ENCODE measurements at places on chromosomes 12 and 14.

DNA sequence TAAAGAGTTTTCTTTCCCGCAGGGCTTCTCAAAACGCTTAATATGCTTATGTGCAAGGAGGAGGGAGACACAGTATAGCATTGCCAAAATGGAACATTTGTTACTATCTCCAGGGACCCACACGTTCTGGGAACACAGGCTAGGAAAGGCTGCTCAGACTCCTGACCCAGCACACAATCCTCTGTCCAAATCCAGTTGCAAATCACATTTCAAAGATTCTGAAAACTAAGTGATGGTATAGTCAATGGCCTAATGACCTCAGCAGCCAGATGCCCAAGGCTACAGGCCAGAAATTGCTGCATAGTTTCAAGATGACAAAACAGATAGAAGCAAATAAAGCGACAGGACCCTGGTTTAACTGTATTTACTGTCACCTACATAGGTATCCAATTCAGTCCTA is 97.0 kb upstream of the GRIP1 start:
- no peak for DNase-seq

DNA sequence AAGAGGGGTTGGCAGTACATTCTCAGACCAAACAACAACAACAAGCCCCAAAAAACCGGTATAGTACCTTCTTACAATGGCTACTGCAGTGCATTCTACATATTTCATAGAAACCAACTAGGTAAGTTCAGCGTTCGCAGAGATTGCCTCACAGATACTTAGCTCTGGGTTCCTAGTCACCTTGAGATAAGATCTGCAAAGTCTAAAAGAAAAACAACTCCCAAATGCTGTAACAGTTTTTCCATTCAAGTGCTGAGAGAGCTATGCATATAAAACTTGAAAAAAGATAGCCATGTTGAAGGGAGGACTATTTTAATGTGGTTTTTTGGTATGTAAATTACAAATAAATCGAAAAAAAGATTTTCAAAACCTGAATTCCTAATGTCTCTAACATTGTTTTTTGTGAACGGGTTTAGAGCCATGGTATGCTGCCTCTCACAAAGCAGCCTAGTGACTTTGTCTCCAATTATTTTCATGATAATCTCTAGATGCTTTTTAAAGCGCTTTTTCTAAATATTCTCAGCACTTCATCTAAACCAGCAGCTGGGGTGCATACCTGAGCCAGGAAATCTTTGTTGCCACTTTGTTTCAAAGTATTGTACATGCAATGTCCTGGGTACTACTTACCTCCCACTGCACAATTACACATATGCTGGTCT is 56.6 kb upstream of the CRACR2A start:
- no peak for DNase-seq

DNA sequence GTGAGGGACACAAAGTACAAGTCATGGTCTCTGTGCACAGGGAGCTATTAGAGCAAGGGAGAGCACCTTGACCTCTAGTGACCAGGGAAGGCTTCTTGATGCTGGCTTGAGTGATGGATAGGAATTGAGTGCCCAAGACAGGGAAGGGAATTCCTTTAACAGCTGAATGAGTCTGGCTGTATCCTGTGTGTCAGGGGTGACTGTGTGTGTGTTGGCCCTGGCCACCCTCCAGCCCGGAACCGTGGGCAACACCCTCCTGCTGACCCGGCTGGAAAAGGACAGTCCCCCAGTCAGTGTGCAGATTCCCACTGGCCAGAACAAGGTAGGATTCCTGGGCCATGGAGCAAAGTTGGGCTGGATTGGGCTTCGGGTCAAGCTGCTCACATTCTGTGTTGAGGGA is 5.5 kb upstream of the PFDN5 start:
- no peak for DNase-seq

DNA sequence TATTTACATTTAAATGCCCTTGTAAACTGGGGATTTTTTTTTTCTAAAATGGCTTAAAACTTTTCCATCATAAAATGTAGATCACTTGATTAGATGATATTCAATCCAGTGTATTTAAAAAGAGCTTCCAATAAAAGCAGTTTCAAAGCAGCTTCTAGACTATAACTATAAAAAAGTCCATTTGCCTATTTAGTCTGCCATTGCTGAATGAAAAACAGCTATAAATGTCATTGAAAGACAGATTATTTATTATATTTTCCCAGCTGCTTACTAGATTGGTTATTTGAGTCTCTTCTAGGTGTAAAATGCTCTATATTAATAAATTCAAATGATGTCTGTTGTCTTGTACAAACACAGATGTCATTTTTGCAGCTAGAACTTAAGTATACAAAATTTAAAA is 414.8 kb downstream of the RMST start:
- DNase-seq = no peak

- DNase-seq = no peak
Observed at GRCh38 chr12:50515587-50515986, 10.8 kb downstream of the DIP2B start.

All from stimulated activated CD4-positive, alpha-beta T cell treated with anti-CD3 and anti-CD28 coated beads, Interleukin-15, amount 100 ng/mL, for 1 hour (primary cell).